ENCODE measurements at places on chromosomes 16 and 17. TPM values are rescaled to one million over a fixed set of nuclear protein-coding genes. Genes with fewer than 3 reads are reported as not detected.

- DNase-seq = no peak
Observed at GRCh38 chr16:56203052-56203451, 11.8 kb downstream of the GNAO1 start.

DNA sequence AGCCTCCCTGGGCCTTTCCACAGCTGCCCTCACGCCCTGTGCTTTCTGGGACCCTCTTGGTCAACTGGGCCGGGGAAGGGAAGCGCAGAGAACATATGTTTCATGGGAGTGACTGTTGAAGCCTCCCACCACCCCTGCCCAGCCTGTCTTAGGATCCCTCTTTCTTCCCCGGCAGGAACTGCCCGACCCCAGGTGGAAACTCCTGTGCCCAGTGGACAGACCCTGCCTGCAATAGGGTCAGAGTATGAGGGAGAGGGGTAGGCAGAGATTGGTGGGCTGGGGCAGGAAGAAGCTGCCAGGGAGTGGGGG lies 10.5 kb downstream of the HEXIM2 start:
- DNase-seq = no peak

- no peak for DNase-seq
Observed at GRCh38 chr16:27777527-27777926, 227.6 kb downstream of the KATNIP start.

Gene SHPK
- 17.7 TPM for total RNA-seq

Gene CAMKK1
- total RNA-seq = 4.9 TPM

- no peak for DNase-seq
Observed at GRCh38 chr16:88449267-88449561, 3.9 kb upstream of the ZFPM1 start.

- no peak for DNase-seq
Observed at GRCh38 chr16:81698310-81698641, 80.8 kb upstream of the PLCG2 start.

- DNase-seq = no peak
Observed at GRCh38 chr17:33310296-33310695, 17.2 kb upstream of the ASIC2 start.

- DNase-seq = no peak
Observed at GRCh38 chr16:81224824-81225223, 13.7 kb upstream of the BCO1 start.

Gene TBC1D10B
- 42.1 TPM for total RNA-seq

Gene GP2
- 2.2 TPM for total RNA-seq

GRCh38 chr17:61574542-61575351 lies 16.3 kb downstream of the NACA2 start:
- DNase-seq = no peak

Gene OR1A2
- total RNA-seq = not detected

GRCh38 chr17:27319541-27320221 lies 25.8 kb downstream of the WSB1 start:
- no peak for DNase-seq

GRCh38 chr17:49931416-49932137 lies 37.4 kb upstream of the DLX4 start:
- DNase-seq = no peak

DNA sequence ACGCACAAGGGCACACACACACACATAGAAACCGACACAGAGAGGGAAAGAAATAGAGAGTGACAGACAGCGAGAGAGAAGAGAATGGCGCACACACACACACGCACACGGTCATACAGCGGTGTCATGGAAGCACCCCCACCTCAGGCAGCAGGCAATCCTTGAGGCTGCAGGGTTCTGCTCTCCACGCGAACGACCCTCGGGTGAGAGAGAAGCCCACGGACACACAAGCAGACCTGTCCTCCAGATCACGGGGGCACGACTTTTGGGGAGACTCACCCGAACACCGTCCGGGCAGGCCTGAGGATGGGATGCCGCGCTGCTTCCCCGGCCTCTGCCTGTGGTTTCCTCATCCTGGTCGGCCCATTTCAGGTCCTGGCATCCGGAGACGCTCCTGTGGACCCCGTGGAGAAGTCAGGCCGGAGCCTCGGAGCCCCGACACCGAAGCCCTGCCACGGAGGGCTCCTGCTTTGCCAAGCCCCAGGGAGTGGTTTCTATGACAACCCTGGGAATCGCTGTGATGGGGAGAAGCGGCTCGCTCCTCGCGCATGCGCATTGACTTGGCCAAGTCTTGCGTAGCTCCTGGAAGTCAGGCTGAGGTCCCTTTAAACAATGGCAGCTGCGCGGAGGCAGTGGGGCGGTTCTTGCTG lies 118.2 kb upstream of the KCNJ18 start:
- DNase-seq = no peak

DNA sequence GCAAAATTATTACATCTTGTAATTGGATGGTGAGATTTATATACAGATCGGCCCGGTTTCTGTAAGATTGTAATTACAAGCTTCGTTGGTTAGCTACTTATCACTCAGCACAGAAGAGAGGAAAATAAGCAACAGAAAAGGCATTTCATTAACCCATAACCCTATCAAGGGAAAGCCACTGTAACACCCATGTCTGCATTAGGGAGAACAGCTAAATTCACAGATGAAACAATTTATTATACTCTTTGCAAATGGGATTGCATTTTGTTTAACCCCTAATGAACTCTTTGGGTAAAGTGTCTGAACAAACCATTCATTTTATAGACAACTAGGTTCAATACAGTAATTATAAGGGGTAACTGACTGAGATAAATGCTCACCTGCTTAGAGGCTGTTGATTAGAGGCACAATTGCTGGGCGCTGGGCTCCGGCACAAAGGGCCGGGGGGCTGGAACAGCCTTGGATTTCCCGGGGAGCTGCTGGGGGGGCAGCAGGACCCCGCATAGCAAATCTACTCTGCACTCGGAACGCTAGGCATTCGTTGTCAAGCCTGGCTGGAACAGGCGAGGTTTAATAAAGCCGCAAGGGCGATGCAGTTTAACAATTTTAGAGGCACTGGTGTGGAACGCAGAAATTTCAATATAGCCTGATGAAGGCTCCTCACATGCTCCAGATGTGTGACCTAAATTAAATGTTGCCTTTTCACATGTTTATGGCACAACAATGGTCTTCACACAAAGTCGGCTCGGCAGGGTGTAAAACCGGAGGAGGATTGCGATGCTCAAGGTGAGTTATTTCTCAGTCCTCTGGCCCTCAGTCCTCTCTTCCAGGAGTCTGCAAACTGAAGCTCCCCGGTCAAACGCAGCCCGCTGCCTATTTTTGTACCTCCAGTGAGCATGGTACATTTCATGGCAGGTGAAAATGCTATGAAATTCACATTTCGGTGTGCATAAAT lies 134.0 kb upstream of the IRX6 start:
- no peak for DNase-seq

GRCh38 chr17:10429421-10430045 lies 7.8 kb upstream of the MYH8 start:
- DNase-seq = no peak

- no peak for DNase-seq
Observed at GRCh38 chr16:20781697-20782096, 17.9 kb downstream of the ACSM3 start.

- no peak for DNase-seq
Observed at GRCh38 chr17:76193591-76193990, 46.7 kb downstream of the RNF157 start.

DNA sequence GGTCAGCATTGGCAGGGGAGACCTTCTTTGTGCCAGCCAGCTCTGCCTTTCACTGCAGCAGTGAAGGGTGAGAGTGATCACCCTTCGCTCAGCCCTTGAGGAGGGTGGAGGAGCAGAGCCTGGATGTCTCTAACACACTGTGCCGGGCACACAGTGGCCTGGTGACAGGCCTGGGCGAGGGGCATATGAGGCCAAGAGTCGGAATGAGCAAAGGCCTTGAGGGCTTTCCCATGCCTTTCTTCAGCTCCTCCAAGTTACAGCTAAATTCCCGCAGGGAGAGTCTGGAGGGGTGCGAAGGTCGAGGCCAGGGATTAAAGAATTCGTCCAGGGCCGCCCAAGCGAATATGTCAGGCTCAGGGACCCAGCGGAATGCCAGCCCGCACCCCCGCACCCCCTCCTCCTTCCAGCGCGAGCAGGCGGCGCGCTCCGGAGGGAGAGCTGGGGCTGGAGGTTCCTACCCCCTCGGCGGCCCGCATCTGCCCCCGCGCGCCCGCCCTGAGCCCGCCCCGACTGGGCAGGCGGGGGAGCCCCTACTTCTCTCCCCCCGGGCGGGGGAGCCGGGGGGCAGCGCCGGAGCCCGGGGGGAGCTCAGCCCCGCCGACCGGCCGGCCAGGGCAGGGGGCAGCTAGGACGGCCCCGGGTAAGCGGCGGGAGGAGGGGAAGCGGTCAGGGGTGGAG lies at the start of gene RASL10B:
RASL10B (plus strand) TSS at position 401 of the 678 bp plus-strand sequence. CDS start 3,546 bp downstream, outside the sequence.
- no peak for DNase-seq

DNA sequence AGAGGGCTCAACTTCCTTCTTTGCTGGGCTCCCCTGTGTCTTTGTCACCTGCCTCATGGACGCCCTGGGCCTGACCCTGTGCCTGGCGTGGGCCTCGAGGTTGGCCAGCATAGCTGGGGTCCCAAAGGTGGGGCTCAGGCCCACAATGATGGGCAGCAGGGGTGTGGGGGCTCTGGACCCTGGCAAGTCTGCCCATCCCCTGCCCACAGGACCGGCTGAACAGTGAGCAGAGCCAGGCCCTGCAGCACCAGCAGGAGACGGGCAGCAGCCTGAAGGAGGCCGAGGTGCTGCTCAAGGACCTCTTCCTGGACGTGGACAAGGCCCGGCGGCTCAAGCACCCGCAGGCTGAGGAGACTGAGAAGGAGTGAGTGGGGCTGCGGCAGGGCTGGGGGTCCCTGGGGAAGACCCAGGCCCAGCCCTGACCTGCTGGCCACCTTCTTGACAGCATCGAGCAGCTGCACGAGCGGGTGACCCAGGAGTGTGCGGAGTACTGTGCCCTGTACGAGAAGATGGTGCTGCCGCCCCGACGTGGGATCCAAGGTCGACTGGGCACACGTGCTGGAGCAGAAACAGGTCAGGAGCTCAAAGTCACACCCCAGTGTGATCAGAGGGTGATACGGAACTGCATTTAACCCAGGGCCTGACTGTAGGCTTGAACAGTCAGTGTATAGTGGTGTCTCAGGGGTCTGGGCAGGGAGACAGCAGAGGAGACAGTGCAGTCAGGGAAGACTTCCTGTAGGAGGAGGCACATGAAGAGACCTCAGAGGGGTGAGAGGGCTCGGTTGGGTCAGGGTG lies 3.8 kb downstream of the EVPLL start:
- peak; percentile 71 for DNase-seq

Gene KAT2A
- 36.2 TPM for total RNA-seq

DNA sequence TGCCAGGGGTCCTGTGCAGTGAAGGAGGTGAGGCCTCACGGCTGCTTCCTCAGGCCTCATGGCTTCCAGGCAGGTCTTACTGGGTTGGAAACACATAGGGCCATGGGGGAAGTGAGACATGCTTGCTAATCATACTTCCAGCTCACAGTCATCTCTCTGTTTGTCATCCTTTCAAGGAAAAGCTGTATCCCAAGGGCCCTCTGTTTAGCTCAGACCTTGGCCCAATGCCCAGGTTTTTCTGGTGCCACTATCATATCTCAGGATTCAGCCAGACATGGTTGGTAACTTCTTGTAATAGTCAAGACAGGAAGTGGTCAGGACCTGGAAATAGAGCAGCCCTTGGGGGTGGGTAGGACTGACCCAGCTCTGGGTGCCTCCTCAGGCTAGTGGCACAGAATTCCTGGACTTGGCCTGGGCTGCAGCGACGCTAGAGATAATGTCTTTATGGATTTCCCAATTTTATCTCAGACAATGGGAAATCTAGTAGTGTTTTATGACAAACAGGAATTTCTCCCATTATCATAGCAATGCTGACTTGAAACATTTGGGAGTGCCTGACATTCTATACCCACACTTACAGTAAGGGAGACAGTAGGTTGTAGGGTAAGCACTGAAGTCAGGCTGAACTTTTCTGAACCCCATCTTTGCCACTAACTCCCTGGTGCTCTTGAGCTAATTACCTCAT lies 13.5 kb upstream of the ITGB3 start:
- DNase-seq = peak; percentile 92

DNA sequence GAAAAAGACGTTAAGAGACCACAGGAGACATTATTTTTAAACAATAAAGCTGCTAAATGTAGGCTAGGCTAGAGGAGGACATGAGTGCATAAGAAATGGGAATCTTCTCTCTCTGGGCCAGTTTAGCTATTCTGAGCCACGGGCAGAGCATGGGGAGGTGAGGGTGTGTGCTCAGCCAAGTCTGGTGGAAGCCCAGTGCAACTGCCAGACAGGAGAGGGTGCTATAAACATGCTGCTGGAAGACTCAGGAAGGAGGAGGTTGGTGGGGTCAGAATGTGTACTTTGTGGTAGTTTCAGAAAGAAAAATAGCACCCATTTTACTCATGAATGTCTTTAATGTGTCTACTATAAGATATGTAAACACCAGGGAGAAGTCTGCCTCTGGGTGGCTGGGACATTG lies 5.9 kb upstream of the SDK2 start:
- DNase-seq = no peak

DNA sequence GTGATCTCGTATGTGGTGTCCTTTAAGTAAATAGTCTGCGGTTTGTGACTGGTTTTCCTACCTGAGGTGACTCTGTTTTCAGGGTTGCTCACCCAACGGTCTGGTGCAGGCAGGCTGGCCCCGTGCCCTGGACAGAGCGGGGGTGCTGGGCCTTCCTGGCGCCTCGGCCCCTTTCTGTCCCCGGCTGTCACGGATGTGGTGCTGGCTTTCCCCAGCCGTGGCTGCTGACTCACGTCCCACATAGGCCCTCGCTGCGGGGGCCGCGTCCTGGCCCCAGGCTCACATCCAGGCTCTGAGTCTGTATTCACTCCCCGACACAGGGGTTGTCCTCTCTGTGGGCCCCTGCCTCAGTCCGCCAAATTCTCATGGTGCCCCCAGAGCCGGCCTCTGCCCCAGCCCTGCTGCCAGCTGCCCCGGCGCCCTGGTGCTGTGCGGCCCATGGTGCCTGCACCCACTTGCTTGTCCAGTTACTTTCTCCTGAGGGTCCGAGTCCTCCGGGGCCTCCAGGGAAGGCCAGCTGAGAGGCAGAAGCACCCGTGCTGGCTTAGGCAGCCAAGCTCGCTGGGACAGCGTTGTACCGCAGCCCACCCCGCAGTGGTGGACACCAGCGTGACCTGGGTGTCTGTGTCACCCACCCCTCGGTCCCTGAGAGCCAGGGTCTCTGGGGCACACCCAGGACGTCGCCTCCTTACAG lies 5.9 kb downstream of the CHMP6 start:
- DNase-seq = no peak

DNA sequence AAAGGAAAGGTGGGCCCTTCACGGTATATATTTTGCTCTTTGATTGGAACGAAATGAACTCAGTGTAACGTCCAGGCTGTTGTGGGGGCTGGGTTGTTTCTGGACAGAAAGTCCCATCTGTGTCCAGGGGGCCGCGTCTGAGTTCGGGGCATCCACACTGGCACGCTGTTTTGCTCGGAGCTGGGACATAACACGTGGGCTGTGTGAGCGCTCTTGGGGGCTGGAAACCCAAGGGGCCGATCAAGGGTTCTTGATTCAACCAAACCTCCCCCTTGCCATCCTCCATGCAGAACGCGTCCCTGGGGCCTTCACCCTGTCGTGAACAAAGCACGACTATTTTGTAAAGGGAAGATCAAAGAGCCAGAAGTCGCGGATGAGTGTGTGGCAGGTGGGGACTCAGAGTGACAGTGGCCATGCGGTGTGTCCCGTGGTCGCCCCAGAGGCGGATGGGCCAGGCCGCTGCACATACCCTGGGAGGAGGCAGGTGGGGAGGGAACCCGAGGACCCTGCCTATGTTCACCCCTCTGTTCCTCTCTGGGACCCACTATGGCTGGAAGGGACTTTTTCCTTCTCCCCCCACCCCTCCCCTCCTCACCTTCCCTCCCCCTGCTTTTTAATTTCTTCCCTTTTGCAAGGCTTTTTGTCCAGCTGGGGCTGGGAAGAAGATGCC lies 387.2 kb downstream of the SEC14L1 start:
- peak; percentile 72 for DNase-seq

Gene GJD3
- total RNA-seq = 0.77 TPM

Gene NECAB2
- total RNA-seq = 1.5 TPM
